Activated CD8-positive, alpha-beta T cell treated with anti-CD3 and anti-CD28 coated beads for 36 hours (primary cell): ENCODE measurements at places on chromosomes 3 and 15. TPM values are rescaled to one million over a fixed set of nuclear protein-coding genes. Genes with fewer than 3 reads are reported as not detected.

GRCh38 chr15:58398071-58398470, 33.7 kb upstream of the LIPC start:
- no peak for DNase-seq

SPG11 gene
- 71.5 TPM for total RNA-seq

GMPS gene
- total RNA-seq, result 148 TPM

GHSR gene
- total RNA-seq, result not detected

DNA sequence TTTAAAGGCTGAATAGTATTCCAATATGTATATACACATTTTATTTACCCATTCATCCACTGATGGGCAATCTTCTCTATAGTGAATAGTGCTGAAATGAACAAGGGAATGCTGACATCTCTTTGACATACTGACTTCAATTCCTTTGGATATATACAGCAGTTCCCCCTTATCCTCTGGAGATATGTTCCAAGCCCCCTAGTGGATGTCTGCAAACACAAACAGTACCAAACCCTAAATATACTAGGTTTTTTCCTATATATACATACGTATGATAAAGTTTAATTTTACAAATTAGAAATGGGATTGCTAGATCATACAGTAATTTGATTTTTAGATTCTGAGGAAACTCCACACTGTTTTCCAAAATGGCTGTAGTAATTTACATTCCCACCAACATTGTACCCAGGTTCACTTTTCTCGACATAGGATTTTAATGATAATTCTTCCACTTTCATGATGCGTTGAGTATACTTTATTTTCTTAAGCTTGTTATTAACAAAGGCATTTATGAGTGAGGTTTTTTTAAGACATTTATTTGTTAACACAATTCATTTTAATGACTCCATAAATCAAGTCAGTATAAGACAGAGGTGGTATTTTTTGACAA, 38.2 kb downstream of the VPS13C start:
- no peak for DNase-seq

OR5K4 gene
- total RNA-seq, result not detected

GRCh38 chr15:62052713-62053112, 7.5 kb downstream of the VPS13C start:
- DNase-seq, result no peak
